ENCODE measurements at places on chromosomes 3 and 15.

DNA sequence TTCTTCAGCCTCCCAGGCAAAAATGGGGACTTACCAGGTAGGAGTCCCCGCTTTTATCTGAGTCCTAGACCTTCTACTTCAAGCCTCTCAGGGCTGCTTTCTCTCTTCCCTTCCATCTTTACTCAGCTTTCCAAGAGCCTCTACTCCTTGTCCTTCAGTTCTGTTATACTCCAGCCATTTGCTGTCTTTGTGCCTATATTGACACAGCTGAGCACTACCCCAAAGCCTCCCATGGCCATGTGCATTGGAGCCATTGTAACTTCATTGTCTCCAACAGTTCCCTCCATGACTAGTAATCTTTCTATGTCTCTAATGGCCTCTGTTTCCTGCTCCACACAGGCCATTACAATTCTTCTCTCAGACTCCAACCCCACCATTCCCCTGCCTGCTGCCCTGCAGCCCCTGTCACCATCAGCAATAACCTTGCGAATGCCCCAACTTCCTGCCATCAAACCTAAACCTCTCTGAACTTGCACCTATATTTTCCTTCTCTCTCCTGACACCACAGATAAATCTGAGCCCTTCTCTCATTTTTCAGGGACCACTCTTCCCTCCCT is 77.9 kb upstream of the ADPGK start:
- DNase-seq = peak; percentile 14

DNA sequence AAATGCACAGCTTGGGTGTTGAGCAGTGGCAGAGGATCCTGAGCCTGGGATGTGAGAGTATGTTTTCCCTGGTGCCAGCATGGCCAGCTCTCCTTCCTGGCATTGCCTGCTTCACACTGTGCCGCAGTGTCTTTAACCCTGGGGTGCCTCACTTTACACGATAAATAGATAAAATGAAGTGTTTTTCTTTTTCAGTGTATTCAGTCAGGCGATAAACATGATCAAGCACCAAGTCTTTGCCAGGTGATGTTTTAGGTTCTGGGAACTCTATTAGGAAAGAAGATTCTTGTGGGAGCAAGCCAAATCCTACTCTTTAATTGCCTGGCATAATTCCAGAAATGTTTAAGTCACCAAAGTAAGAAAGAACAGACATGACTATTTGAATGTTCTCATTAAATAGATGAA is 14.0 kb downstream of the ABHD6 start:
- DNase-seq = no peak

GRCh38 chr3:80238606-80239005 is 470.8 kb upstream of the ROBO1 start:
- no peak for DNase-seq

DNA sequence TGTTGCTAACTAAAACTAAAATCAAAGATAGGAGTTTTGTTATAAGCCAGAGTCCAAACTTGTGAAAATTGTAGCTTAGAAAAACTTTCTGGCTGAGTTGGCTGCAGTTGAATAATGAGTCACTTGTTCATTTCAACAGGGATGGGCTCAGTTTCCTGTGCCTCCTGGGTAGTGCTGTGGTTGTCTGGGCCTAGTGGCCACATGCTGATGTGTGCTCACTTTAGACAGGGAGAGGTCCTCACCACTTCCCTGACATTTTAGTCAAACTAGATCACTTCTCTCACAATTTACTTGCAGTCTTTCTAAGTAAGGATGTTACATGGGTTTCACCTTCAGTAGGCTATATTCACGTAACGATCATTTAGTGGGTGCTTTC is 6.3 kb upstream of the UBE2Q2 start:
- DNase-seq = no peak

DNA sequence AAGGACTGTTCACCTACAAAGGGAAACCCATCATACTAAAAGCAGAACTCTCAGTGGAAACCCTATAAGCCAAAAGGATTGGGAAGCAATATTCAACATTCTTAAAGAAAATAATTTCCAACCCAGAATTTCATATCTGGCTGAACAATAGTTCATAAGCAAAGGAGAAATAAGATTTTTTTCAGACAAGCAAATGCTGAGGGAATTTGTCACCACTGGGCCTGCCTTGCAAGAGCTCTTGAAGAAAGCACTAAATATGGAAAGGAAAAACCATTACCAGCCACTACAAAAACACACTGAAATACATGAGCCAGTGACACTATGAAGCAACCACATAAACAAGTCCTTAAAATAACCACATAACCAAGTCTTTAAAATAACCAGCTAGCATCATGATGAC is 28.9 kb upstream of the DCBLD2 start:
- no peak for DNase-seq

DNA sequence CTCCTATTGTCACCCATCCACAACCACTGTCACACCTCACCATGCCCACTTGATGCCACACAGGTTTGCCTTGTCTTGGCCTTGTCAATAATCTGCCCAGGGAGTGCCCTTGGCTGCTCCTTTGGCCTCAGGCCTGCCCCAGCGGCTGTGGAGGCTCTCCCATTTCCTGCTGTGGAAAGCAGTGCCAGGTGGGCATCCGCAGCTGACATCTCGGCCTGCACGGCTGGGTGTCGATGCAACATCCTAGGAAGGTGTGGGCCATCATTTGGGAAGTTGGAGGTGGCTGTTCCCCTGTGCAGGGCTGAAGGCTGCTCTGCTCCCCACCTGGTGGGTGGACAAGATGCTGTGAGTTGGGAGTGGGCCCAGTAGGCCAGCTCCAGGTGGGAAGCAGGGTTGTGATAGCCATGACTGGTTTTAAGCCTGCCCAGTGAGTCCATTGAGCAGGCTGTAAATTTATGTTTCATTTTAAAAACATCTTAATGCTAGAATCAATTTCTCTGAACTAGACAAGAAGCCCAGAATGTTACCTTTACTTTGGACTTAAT is 12.5 kb downstream of the DNAH1 start:
- DNase-seq = no peak

All from H1 (cell line).